ENCODE measurements at places on chromosomes 4 and X. TPM values are rescaled to one million over a fixed set of nuclear protein-coding genes. Genes with fewer than 3 reads are reported as not detected.
A peak's percentile ranks its signal among the peaks of the same experiment; 100 is the strongest.

PLAC8 gene
- total RNA-seq = 130 TPM

F11 gene
- total RNA-seq = not detected

ACE2 gene
- 9.8 TPM for total RNA-seq

AKAP4 gene
- total RNA-seq = not detected

ADH5 gene
- total RNA-seq = 183 TPM

CXorf38 gene
- total RNA-seq = 13.2 TPM

PITX2 gene
- not detected for total RNA-seq

DNA sequence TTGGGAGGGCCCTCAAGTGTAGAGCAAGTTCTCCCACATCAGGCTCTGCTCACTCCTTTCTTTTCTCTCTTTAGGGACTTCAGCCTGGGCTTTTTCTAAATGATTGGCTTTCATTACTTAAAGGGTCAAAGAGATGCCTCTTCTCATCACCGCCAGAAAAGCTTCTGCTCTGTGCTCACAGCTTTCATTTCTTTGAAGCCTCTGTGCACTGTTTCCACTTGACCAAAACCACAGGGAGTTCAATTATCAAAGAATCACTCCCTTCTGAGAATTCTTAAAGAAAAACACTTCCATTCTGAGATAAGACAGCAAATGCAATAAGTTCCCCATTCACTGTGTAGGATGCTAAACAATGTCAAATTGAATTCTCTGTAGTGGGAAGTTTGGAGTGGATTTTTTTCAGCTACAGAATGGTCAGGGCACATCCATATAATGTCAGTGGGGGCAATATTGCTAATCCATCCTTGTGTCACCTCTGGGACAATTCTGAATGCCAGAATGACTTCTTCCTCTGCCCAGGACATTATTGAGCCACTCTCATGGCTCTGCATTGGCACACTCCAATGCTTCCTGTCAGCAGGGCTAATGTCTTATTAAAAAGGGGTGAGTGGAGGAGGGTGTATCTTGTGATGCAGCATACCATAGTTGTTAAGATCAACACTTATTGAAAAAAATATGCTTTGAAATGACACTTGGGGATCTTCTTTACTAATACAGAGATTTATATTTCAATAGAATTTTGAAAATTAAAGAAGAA, 217.6 kb downstream of the SNCA start:
- no peak overlapping the region for H3K27ac ChIP-seq
- H3K4me3 ChIP-seq = no peak overlapping the region
- no peak for DNase-seq
- H3K27me3 ChIP-seq = no peaks in the 10 kb centered on the region
- no peaks in the 10 kb centered on the region for H3K36me3 ChIP-seq

GRCh38 chr4:164188236-164188635, 565.7 kb upstream of the SMIM31 start:
- no peak overlapping the region for H3K27ac ChIP-seq
- H3K36me3 ChIP-seq = no peaks in the 10 kb centered on the region
- no peak for DNase-seq
- H3K4me1 ChIP-seq = no peaks in the 10 kb centered on the region
- no peaks in the 10 kb centered on the region for H3K27me3 ChIP-seq

DNA sequence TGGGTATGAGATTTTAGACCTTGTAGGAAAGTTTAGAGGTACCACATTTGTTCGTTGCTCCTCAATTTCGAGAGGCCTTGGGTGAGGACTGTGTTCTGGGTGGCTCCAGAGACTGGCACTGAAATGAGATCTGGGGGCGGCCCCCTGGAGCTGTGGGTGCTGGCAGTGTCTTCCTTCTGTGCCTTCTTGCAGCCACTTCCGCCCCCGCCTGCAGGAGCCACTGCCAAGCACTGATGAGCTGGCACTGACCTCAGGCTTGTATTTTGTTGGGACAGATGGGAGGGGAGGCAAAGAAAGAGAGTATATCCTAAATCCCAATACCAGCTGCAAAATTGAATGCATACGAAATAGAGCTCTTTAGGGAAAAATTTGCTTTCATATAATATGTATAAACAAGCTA, 64.5 kb upstream of the CLDN34 start:
- H3K36me3 ChIP-seq = no peaks in the 10 kb centered on the region
- no peak for DNase-seq
- H3K4me3 ChIP-seq = no peak overlapping the region
- H3K27ac ChIP-seq = no peak overlapping the region
- H3K4me1 ChIP-seq = no peaks in the 10 kb centered on the region

DNA sequence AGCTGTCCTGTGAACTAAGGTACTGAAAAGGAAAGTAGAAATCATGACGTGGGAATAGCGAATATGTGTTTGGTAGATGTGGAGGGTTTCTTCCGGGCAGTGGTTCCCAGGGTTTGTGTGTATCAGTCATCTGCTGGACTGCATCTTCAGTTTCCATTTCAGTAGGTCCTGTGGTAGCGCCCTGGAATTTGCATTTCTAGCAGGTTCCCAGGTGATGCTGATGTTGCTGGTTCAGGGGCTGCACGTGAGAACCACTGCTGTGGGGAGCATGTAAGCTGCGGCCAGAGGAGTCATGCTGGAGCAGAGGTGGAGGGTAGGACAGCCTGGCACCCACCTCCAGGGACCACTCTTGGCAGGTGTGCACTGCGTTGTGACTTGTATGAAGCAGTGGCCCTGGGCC, 47.1 kb downstream of the ARHGAP10 start:
- DNase-seq = no peak
- H3K27ac ChIP-seq = no peak overlapping the region
- H3K27me3 ChIP-seq = no peaks in the 10 kb centered on the region
- peaks cover 29% of the 10 kb centered on the region for H3K4me1 ChIP-seq
- no peak overlapping the region for H3K4me3 ChIP-seq

DNA sequence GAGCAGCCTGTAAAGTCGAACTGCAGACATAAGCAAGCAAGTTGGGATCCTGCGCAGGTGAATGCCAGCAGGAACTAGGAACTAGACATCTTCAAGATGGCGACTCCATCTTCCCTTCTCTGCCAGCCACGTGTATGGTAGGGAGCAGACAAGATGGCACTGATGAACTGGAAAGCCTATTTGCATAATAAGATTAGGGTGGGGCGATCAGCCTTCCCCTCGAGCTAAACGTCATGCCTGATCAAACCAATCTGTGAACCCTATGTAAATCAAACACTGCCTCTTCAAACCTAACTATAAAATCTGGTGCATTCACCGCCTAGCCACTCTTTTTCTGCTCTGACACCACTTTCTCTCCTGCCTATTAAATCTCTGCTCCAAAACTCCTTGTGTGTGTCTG, 28.1 kb upstream of the LGI2 start:
- no peaks in the 10 kb centered on the region for H3K4me1 ChIP-seq
- DNase-seq = no peak
- no peaks in the 10 kb centered on the region for H3K36me3 ChIP-seq
- no peaks in the 10 kb centered on the region for H3K27me3 ChIP-seq
- H3K27ac ChIP-seq = no peak overlapping the region
- no peak overlapping the region for H3K4me3 ChIP-seq

DNA sequence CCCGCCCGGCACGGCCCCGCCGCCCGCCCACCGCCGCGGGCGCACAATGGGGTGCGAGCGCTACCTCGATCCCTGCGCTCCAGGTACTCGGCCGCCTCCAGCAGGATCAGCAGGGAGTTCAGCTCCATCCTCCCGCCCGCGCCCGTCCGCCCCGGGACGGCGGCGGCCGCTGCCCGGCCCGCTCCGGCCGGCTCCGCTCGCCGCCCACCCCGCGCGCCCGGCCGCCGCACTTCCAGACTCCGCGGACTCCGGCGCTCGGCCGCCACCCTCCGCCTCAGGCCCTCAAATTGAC, at the start of gene MXD4:
TSS of gene MXD4 (minus strand) at position 257 of the 292 bp plus-strand sequence. CDS start at position 128, 129 bp downstream.
- no peaks in the 10 kb centered on the region for H3K36me3 ChIP-seq
- peaks cover 82% of the 10 kb centered on the region for H3K4me1 ChIP-seq
- H3K27me3 ChIP-seq = no peaks in the 10 kb centered on the region

DNA sequence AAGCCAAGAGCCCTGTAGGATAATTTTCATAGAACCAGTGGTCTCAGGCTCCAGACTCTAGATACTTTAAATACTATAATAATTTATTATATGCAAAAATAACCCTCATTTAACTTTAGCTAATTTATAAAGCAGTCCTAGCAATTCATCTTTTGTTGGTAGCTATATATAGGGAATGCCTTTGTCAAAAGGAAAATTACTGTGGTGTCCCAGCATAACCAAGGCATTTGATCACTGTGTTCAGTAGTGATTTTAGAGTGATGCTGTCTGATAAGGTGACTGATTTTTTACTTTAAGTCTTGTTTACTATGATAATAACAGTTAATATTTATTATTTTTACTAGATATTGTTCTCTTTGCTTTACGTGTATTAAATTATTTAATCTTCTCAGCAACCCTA, 61.2 kb downstream of the PAQR3 start:
- no peak overlapping the region for H3K4me3 ChIP-seq
- H3K4me1 ChIP-seq = no peaks in the 10 kb centered on the region
- H3K36me3 ChIP-seq = peaks cover 64% of the 10 kb centered on the region
- no peaks in the 10 kb centered on the region for H3K27me3 ChIP-seq
- H3K27ac ChIP-seq = no peak overlapping the region
- no peak for DNase-seq

DNA sequence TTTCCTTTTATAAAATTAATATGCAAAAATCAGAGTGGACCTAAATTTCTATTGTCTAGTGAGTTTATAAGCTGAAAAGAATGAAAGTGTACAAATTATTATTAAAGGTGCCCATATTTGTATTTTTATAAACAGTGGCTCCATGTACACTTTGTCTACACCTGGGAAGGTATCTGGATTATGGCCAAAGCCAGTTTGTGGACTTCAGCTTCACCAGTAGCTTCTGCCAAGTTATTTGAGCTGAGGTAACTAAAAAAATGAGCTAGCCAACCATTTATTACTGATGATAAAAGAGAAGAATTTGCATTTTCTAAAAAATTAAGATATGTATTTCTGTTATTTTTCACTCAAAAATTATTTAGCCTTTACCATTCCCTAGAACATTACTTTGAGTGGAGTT, 32.3 kb upstream of the LRAT start:
- no peak overlapping the region for H3K4me3 ChIP-seq
- H3K27me3 ChIP-seq = no peaks in the 10 kb centered on the region
- H3K4me1 ChIP-seq = no peaks in the 10 kb centered on the region
- no peak for DNase-seq

- DNase-seq = no peak
- H3K27me3 ChIP-seq = no peaks in the 10 kb centered on the region
- H3K4me1 ChIP-seq = peaks cover 58% of the 10 kb centered on the region
- H3K36me3 ChIP-seq = no peaks in the 10 kb centered on the region
- H3K27ac ChIP-seq = no peak overlapping the region
These were observed 20.8 kb downstream of the CLCN4 start for GRCh38 chrX:10177601-10178000.

GRCh38 chr4:3699261-3699660, 66.9 kb upstream of the ADRA2C start:
- DNase-seq = no peak
- H3K36me3 ChIP-seq = no peaks in the 10 kb centered on the region
- no peaks in the 10 kb centered on the region for H3K4me1 ChIP-seq
- H3K4me3 ChIP-seq = no peak overlapping the region
- H3K27ac ChIP-seq = no peak overlapping the region
- H3K27me3 ChIP-seq = peaks cover 88% of the 10 kb centered on the region

GRCh38 chrX:43448688-43449087, 207.4 kb upstream of the MAOA start:
- H3K4me1 ChIP-seq = no peaks in the 10 kb centered on the region
- no peak overlapping the region for H3K27ac ChIP-seq
- no peaks in the 10 kb centered on the region for H3K27me3 ChIP-seq

GRCh38 chrX:119399772-119400101, 601 bp downstream of the SLC25A43 start:
- peak overlapping the region; percentile 68 for H3K4me3 ChIP-seq
- H3K4me1 ChIP-seq = peaks cover 47% of the 10 kb centered on the region
- no peak for DNase-seq
- H3K36me3 ChIP-seq = no peaks in the 10 kb centered on the region
- H3K27ac ChIP-seq = peak overlapping the region; percentile 89

DNA sequence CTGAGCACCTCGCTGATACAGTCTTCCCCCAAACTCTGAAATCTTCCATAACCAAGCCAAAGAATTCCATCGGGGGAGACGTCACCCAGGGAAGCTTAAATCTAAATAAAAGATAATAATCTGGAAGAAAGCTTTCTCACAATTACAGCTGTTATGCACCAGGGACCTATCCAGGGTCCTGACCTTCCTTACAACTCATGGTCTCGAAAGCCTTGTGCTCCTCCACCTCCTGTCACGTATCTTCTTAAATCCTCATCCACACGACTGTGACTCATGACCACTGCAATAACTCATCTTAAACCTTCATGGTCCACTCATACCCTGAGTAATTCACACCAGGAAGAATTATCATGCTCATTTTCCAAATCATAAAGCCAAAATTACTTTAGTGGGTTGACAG, 166.8 kb upstream of the FRG1 start:
- no peaks in the 10 kb centered on the region for H3K36me3 ChIP-seq
- no peak for DNase-seq
- H3K27ac ChIP-seq = no peak overlapping the region

GRCh38 chr4:95319169-95319568, 229.6 kb downstream of the UNC5C start:
- no peaks in the 10 kb centered on the region for H3K27me3 ChIP-seq
- no peaks in the 10 kb centered on the region for H3K4me1 ChIP-seq
- H3K27ac ChIP-seq = no peak overlapping the region
- H3K4me3 ChIP-seq = no peak overlapping the region
- DNase-seq = no peak

GRCh38 chrX:105706041-105706440, 116.3 kb upstream of the NRK start:
- H3K4me1 ChIP-seq = no peaks in the 10 kb centered on the region
- no peaks in the 10 kb centered on the region for H3K27me3 ChIP-seq
- H3K27ac ChIP-seq = no peak overlapping the region
- DNase-seq = no peak
- H3K36me3 ChIP-seq = no peaks in the 10 kb centered on the region

GRCh38 chr4:149136951-149137620, 678.6 kb downstream of the IQCM start:
- no peak overlapping the region for H3K4me3 ChIP-seq
- no peaks in the 10 kb centered on the region for H3K4me1 ChIP-seq
- no peak overlapping the region for H3K27ac ChIP-seq
- no peaks in the 10 kb centered on the region for H3K36me3 ChIP-seq

DNA sequence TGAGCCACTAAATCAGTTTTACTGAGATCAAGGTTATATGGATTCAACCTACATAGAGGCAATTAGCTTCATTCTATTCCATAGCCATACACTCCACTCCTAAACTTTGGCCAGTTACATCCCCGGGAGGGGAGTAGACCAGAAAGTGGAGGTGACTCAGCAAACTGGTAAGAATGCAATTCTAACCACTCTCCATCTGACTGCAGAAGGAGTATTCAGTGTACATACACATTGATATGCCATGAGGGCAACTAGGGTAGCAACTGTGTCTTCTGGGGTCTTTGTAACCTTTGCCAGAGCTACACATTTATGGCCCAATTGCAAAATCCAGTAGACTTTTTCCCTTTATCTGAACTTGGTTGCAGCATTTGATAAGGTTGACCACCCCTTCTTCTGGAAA, 7.6 kb downstream of the SLC25A43 start:
- no peak for DNase-seq
- H3K4me1 ChIP-seq = peaks cover 4% of the 10 kb centered on the region
- H3K4me3 ChIP-seq = no peak overlapping the region
- no peaks in the 10 kb centered on the region for H3K36me3 ChIP-seq
- H3K27ac ChIP-seq = no peak overlapping the region
- H3K27me3 ChIP-seq = no peaks in the 10 kb centered on the region

GRCh38 chr4:151600432-151600831, 160.4 kb downstream of the GATB start:
- DNase-seq = no peak
- no peaks in the 10 kb centered on the region for H3K4me1 ChIP-seq
- H3K27me3 ChIP-seq = no peaks in the 10 kb centered on the region
- H3K4me3 ChIP-seq = no peak overlapping the region

GRCh38 chr4:165426331-165426730, 47.5 kb downstream of the CPE start:
- H3K4me3 ChIP-seq = no peak overlapping the region
- H3K27ac ChIP-seq = no peak overlapping the region
- H3K4me1 ChIP-seq = no peaks in the 10 kb centered on the region
- no peaks in the 10 kb centered on the region for H3K27me3 ChIP-seq
- no peak for DNase-seq
- H3K36me3 ChIP-seq = no peaks in the 10 kb centered on the region
